ENCODE measurements at places on chromosomes 16 and 17.

GRCh38 chr17:4626734-4627256 is 14.7 kb downstream of the ALOX15 start:
- H3K27ac ChIP-seq = no peak overlapping the region
- H3K4me1 ChIP-seq = peaks cover 2% of the 10 kb centered on the region
- no peak overlapping the region for H3K4me3 ChIP-seq
- H3K36me3 ChIP-seq = peaks cover 3% of the 10 kb centered on the region

DNA sequence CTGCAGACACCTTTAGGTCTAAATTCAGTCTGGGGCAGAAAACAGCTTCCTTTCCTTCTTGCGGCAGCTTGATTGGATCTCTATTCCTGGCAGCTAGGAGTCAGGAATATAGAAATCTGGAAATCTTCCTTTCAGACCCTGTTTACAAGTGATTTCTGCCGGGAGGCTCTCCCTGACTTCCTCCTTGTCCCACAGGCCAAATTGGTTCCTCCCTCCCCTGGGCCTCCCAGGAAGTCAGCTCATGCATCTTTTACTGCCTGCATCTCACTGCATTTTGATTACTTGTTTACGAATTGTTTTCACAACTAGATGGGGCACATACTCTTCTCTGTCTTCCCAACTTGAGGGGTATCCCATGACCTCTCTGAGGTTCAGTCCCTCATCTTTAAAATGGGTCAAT is 206.3 kb downstream of the MAF start:
- peaks cover 17% of the 10 kb centered on the region for H3K4me1 ChIP-seq
- H3K27me3 ChIP-seq = no peaks in the 10 kb centered on the region
- H3K36me3 ChIP-seq = no peaks in the 10 kb centered on the region
- DNase-seq = no peak
- H3K4me3 ChIP-seq = no peak overlapping the region

DNA sequence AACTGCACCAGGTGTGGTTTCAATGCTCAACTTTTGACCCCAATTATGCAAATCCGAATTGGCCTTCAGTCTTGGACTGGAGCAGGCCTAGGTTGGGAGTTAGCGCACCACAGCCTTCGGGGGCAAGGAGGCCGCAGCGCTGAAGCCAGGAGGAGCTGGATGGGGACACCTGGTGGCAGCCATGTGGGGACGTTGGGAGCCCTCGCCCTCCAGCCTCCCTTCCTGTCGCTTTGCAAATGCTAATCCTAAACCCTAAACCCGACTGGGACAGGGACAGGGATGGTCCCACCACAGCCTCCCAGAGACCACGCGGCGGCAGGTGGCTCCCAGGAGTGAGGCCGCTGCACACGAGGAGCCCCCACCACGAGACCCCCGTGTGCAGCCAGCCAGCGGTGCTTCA is 58.7 kb downstream of the KLHDC4 start:
- H3K4me3 ChIP-seq = no peak overlapping the region
- DNase-seq = no peak
- H3K27me3 ChIP-seq = no peaks in the 10 kb centered on the region
- no peak overlapping the region for H3K27ac ChIP-seq
- H3K36me3 ChIP-seq = no peaks in the 10 kb centered on the region
- H3K4me1 ChIP-seq = peaks cover 21% of the 10 kb centered on the region

- no peak overlapping the region for H3K27ac ChIP-seq
- DNase-seq = no peak
- peaks cover 4% of the 10 kb centered on the region for H3K27me3 ChIP-seq
- peaks cover 2% of the 10 kb centered on the region for H3K4me1 ChIP-seq
Observed at GRCh38 chr16:73095142-73095820, 47.4 kb upstream of the ZFHX3 start.

DNA sequence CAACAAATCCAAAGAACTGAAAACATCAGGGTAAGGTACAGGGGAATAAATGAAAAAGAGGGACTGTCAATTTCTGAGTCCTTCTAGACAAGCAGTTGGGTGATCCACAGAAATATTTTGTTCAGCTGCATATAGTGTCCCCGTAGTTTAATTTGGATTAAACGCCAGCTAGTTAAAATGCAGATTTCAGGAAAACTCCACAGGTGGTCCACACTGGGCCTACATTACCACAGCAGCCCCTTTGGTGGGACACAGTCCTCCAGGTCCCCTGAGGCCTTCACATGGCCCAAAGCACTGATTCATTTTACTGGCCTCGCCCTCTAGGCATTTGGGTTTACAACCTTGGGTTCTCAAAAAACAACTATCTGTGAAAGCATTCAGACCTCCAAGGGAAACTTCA is 4.6 kb downstream of the ARHGAP17 start:
- no peak for DNase-seq
- no peak overlapping the region for H3K4me3 ChIP-seq
- no peaks in the 10 kb centered on the region for H3K27me3 ChIP-seq

- no peak overlapping the region for H3K27ac ChIP-seq
- no peak overlapping the region for H3K4me3 ChIP-seq
- DNase-seq = no peak
- H3K4me1 ChIP-seq = peaks cover 3% of the 10 kb centered on the region
- H3K36me3 ChIP-seq = no peaks in the 10 kb centered on the region
Observed at GRCh38 chr16:48081656-48082055, 74.1 kb downstream of the ABCC12 start.

DNA sequence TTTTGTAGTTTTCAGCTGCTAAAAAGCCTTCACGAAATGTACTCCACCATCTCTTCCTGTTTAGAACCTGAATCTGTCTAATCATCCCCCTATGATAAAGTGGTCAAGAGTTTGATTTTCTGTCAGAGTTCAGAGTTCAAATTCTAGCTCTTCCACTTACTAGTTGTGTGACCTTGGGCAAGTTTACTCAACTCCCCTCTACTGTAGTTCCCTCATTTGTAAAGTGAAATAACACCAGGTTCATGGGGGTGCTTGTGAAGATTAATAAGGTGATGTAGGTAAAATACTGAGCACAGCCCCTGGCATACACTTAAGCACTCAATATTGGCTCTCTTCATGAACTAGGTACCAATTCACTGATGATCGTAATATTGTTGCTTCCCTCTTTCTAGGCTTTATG is 1.2 kb upstream of the CDC6 start:
- H3K27ac ChIP-seq = peak overlapping the region; percentile 96
- no peak for DNase-seq
- H3K4me1 ChIP-seq = peaks cover 29% of the 10 kb centered on the region
- no peaks in the 10 kb centered on the region for H3K27me3 ChIP-seq
- no peak overlapping the region for H3K4me3 ChIP-seq
- H3K36me3 ChIP-seq = peaks cover 2% of the 10 kb centered on the region

DNA sequence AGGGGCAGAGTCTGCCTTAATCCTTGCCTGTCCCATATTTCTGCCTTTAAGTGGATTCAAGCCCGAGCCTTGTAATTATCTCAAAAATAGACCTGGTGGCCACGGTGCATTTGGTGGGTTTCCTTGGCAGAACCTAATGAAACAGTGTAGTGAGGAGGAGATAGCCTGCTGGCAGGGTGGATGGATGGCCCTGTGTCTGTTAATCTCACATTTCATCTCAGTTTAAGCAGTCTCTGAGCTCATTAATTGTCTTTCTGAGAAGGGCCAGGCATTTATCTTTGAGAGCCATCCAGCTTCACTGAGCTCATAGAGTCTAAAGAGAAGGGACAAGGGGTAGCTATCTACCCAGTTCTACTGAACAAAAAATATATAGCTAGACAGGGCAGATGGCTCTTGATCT is 364.0 kb upstream of the EEF2KMT start:
- no peak for DNase-seq
- H3K27me3 ChIP-seq = peaks cover 19% of the 10 kb centered on the region
- no peak overlapping the region for H3K4me3 ChIP-seq
- H3K36me3 ChIP-seq = no peaks in the 10 kb centered on the region
- no peak overlapping the region for H3K27ac ChIP-seq

GRCh38 chr16:50259334-50260205 is 6.8 kb upstream of the ADCY7 start:
- H3K27ac ChIP-seq = peak overlapping the region; percentile 34
- no peaks in the 10 kb centered on the region for H3K36me3 ChIP-seq
- DNase-seq = no peak
- H3K4me3 ChIP-seq = no peak overlapping the region

- no peak overlapping the region for H3K4me3 ChIP-seq
- H3K27me3 ChIP-seq = no peaks in the 10 kb centered on the region
- DNase-seq = no peak
- peaks cover 3% of the 10 kb centered on the region for H3K36me3 ChIP-seq
- peak overlapping the region; percentile 73 for H3K27ac ChIP-seq
Observed at GRCh38 chr17:75361996-75362395, 43.5 kb downstream of the GRB2 start.

- H3K36me3 ChIP-seq = no peaks in the 10 kb centered on the region
- H3K27me3 ChIP-seq = no peaks in the 10 kb centered on the region
- no peak for DNase-seq
- no peak overlapping the region for H3K27ac ChIP-seq
Observed at GRCh38 chr16:50598936-50599361, 50.8 kb downstream of the NKD1 start.

DNA sequence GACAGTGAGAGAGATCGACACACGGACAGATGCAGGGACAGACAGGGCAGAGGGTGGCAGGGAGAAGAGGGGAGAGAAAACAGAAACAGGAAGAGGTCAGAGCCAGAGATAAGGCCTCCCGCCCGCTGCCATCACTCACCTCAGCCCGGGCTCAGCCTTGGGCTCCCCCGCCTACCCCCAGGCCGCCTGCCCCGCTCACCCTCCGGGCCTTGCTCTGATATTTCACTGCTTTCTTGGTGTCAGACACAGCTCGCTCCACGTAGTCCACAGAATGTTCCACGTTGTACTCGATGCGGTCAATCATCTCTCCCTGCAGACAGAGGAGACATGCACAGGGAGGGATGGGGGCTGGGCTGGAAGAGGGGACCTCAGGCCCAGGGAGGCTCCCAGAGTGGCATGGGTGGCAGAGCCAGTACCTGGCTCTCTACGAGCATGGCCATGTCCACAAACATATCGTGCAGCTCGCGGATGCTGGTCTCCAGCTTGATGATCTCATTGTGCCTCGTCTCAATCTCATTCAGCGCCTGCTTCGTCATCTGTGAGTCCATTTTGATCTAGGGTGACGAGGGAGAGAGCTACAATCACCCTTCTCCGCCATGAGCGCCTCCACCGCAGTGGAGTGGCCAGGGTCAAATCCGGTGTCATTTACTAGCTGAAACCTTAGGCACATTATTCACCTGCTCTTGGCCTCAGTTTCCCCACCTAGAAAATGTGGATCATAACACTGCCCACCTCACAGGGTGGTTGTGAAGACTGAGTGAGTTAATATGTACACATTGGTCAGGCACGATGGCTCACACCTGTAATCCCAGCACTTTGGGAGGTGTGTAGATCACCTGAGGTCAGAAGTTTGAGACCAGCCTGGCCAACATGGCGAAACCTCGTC is 8.2 kb downstream of the HSD3B7 start:
- H3K36me3 ChIP-seq = no peaks in the 10 kb centered on the region
- no peaks in the 10 kb centered on the region for H3K27me3 ChIP-seq
- no peak for DNase-seq
- H3K4me1 ChIP-seq = peaks cover 4% of the 10 kb centered on the region

GRCh38 chr16:29644973-29645693 is 17.9 kb upstream of the SPN start:
- DNase-seq = no peak
- H3K27ac ChIP-seq = peak overlapping the region; percentile 32
- no peaks in the 10 kb centered on the region for H3K27me3 ChIP-seq

GRCh38 chr17:63345611-63346010 is 100.5 kb downstream of the CYB561 start:
- DNase-seq = no peak
- H3K36me3 ChIP-seq = peaks cover 13% of the 10 kb centered on the region
- H3K4me3 ChIP-seq = no peak overlapping the region
- H3K27me3 ChIP-seq = no peaks in the 10 kb centered on the region
- no peak overlapping the region for H3K27ac ChIP-seq

DNA sequence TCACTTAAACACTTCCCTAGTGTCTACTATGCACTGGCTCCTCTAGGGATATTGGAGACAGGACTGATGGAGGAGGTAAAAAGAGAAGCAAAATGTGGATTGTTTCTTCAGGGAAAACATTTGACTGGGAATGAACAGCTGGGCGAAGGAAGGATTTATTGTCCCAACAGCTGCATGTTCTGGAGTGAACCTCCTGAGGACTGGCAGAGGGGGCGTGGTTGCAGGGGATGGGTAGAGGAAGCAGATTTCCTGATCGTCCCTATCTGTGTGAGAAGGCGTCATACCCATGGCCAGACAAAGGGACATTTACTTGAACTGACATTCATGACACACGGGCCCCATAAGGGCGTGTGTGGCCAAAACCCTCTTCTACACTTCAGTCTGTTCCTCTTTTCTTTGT is 321.5 kb downstream of the MAP2K4 start:
- no peak for DNase-seq
- H3K36me3 ChIP-seq = no peaks in the 10 kb centered on the region
- H3K4me3 ChIP-seq = no peak overlapping the region
- H3K4me1 ChIP-seq = no peaks in the 10 kb centered on the region

DNA sequence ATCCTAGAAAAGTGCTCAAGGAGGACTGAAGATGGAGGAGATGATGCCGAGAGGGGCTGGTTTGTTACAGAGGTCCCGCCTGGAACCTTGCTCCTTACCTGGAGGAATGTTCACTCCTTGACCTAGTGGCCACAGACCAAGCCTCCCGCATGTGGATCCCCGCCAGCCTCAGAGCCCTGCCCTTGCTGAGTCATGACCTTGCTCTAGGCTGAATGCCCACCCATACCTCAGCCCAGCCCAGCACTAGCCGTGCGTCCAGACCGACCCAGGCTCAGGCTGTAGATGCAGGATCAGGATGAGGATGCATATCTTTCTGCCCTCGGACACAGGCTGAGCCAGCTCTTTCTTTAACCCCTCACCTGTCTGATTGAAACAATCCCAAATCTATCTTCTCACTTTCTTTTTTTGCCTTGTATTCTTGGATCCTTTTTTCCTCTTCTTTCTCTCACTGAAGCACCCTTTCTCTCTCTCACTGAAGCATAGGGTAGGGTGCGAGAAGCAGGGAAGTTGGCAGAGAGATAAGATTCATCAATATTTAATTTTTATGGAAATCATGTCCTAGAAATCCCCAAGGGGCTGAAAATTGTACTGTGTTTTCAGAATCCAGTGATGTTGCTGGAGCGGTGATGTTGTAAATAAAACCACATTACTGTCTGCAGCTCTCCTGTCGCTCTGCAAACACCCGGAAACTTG is 34.9 kb downstream of the WSCD1 start:
- no peak overlapping the region for H3K4me3 ChIP-seq
- peaks cover 30% of the 10 kb centered on the region for H3K27me3 ChIP-seq
- DNase-seq = no peak
- no peaks in the 10 kb centered on the region for H3K4me1 ChIP-seq
- no peak overlapping the region for H3K27ac ChIP-seq

DNA sequence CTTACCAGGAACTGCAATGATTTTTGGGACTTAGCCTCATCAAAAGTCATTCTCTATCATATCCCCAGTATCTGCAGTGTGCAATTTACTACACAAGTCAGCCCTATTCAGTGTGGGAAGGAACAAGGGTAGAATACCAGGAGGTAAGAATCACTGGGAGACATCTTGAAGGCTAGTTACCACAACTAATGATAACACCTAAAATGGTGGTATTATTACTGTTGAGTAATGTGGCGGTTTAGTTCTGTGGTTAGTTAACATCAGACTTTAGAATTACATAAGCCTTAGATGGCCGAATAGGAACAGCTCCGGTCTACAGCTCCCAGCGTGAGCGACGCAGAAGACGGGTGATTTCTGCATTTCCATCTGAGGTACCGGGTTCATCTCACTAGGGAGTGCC is 567.9 kb upstream of the CDH11 start:
- no peaks in the 10 kb centered on the region for H3K27me3 ChIP-seq
- H3K27ac ChIP-seq = no peak overlapping the region
- no peak for DNase-seq
- H3K36me3 ChIP-seq = no peaks in the 10 kb centered on the region

- no peak for DNase-seq
- no peak overlapping the region for H3K27ac ChIP-seq
- no peaks in the 10 kb centered on the region for H3K4me1 ChIP-seq
- no peaks in the 10 kb centered on the region for H3K36me3 ChIP-seq
Observed at GRCh38 chr16:14400285-14400977, 229.6 kb downstream of the PARN start.
